Bronchial epithelial cell (primary cell): ENCODE measurements at places on chromosomes 6 and 20. TPM values are rescaled to one million over a fixed set of nuclear protein-coding genes. Genes with fewer than 3 reads are reported as not detected.

Gene HLA-DQA2
- total RNA-seq: not detected in 2 replicates

Gene UNC5CL
- total RNA-seq: 0.26 TPM in 2 replicates

Gene GJA10
- total RNA-seq: not detected in 2 replicates

DNA sequence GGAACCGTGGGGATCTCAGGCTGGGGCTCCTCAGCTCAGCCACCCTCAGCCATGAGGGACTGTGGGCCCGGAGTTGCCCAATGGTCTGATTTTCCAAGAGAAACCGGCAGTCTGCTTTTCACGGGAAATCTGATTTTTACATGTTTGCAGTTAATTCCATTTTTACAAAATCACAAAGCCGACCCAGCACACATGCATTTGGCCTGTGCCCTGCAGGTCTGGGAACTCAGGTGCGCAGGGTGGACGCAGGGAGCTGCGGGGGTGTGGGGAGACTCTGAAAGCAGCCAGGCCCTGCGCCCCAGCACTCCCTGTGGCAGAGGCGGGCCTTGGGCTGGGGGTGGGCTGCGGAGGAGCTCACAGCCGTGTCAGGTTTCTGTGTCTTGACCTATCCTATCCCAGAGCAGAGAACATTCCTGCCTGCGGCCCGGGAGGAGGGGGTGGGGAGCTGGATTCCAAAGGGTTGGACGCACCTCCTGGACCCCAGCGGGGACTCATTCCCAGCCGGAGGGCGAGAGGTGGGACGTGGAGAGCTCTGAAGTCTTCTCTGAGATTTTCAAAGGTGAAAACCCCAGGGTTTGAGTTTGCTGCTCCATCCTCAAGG is 60.6 kb downstream of the ADNP start:
- no peak for DNase-seq

DNA sequence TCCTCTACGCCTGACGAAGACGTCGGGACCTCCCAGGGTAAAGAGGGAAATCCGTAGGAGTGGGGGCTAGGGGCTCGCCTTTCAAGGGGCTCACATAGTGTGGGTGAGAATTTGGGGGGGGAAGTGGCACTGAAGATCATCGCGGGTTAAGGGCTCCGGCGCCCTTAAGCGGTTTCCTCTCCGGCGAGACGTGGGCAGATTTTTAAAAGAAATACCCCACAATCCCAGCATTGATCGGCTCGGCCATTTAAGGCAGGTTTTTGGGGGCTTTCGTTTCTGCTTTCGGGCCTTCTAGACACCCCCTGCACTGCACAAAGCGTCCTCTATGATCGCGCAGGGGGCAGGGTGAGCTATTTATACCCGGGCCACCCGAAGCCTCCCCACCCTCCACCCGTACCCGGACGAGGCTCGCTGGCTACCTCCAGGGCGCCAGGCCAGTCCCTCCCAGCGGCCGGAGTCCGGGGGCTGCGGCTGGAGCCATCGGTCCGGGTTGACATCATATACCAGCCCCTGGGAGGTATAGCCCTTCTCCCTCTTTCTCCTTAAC is 1.2 kb downstream of the NKX2-2 start:
- no peak for DNase-seq

- no peak for DNase-seq
Observed at GRCh38 chr6:67497749-67498148, 1137.3 kb upstream of the ADGRB3 start.

DNA sequence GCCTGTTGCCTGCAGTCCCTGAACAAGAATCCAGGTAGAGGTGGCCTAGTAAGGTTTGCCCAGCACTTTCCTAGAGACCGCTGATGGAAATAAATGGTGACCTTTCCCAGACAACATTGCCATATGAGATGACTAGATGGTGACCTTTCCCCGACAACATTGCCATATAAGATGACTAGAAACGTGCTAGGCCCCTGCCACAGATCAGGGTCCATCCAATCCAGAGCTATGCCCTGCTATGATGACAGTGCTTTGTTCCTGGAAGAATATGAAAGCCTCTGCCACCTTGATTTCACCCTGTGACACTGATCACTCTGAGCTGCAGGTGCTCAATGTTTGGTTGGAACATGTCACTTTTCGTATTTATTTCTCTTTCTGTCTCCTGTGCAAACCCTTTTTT is 133.8 kb upstream of the SPTLC3 start:
- no peak for DNase-seq

- no peak for DNase-seq
Observed at GRCh38 chr6:12543953-12544352, 172.6 kb upstream of the PHACTR1 start.

- DNase-seq: peak; percentile 18
Observed at GRCh38 chr6:56541741-56542360, 100.8 kb downstream of the DST start.

- DNase-seq: peak; percentile 94
Observed at GRCh38 chr20:37298190-37298939, 8.9 kb downstream of the MANBAL start.

GRCh38 chr6:22444330-22444729 is 125.0 kb upstream of the HDGFL1 start:
- DNase-seq: peak; percentile 64

DNA sequence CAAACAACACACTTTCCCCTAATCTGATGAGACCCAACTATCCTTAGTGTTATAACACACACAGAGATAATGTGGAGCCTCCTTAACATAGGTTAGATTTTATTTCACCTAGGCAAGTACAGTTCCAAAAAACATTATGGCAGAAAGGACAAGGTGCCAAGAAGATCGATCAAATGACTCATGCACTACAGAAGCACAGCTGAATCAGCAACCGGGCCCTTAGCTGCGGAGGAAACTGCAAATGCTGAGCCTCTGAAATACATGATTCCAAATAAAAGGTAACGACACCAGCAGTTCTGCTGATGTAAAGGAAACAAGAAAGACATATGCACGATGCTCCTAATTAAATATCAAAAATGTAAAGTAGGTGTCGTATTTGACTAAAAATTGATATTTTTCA is 19.9 kb upstream of the MUC21 start:
- peak; percentile 32 for DNase-seq
